D721Med (cell line): ENCODE measurements at places on chromosomes 1 and 21.

GRCh38 chr1:116405241-116406135, 32.4 kb downstream of the ATP1A1 start:
- no peak for DNase-seq

DNA sequence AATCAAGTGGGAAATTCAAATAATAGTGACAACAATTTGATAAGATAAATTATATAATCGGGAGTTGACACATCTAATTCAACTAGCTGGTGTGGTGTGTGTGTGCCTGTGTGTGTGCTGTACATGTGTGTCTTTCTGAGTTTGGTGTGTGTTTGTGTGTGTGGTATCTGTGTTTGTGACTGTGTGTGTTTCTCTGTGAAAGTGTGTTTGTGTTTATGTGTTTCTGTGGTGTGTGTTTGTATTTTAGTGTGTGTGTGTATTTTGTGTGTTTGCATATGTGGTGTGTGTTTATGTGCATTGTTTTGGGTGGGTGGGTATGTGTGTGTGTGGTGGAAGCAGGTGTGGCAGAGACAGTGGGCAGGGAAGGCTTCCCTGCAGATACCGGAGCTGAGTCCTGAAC, 4.8 kb upstream of the DSCAM start:
- no peak for DNase-seq

GRCh38 chr1:116690849-116691406, 23.4 kb upstream of the IGSF3 start:
- DNase-seq = no peak

DNA sequence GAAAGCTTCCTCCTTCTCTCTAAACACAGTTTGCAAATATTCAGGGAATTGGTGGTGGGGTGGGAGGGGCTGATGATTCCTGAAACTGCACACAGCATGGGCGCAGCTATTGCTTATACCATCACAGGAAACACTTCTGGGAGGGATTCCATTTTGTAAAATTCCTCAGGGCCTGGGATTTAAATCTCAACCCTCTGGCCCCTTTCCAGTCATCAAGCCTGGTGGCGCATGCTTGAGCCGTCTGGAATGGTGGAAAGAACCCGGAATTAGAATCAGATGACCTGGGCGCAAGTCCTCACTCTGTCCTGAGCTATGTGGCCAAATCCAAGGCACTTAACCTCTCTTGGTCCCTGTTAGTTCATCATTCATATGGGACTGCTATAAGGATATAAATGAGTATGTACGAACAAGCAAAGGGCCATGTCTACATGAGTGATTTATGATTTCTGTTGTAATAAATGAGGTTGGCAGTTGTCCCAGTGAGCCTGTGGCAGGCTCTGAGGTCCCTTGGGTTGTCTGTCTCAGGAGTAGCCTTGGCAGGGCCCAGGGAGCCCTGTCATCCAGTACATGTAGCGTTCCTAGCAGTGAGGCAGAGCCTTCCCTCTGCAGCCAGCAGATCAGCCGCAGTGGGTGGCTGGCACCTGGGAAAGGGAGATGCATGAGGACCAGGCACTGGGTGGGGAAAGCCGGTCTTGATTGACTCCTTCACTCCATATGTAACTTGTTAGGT, 72.0 kb downstream of the MAN1C1 start:
- DNase-seq = no peak

DNA sequence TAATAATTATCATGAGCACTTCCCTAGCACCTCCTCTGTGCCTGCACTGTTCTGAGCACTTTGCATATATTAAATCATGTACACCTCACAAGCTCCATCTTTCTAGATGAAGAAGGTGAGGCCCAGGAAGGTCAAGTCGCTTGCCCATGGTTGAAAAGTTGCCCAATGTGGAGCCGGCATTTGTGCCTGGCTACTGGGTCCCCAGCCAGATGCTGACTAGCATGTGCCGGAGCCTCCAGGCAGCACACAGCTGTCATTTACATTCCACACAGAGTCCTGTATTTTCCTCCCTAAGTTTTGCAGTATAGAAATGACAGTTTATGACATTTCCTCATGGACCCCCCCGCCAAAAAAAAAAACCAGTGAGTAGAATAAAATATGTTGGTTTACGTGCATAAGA, 94.3 kb downstream of the BCAR3 start:
- no peak for DNase-seq

- DNase-seq = no peak
Measured at GRCh38 chr1:170340308-170340707, 191.7 kb upstream of the GORAB start.

DNA sequence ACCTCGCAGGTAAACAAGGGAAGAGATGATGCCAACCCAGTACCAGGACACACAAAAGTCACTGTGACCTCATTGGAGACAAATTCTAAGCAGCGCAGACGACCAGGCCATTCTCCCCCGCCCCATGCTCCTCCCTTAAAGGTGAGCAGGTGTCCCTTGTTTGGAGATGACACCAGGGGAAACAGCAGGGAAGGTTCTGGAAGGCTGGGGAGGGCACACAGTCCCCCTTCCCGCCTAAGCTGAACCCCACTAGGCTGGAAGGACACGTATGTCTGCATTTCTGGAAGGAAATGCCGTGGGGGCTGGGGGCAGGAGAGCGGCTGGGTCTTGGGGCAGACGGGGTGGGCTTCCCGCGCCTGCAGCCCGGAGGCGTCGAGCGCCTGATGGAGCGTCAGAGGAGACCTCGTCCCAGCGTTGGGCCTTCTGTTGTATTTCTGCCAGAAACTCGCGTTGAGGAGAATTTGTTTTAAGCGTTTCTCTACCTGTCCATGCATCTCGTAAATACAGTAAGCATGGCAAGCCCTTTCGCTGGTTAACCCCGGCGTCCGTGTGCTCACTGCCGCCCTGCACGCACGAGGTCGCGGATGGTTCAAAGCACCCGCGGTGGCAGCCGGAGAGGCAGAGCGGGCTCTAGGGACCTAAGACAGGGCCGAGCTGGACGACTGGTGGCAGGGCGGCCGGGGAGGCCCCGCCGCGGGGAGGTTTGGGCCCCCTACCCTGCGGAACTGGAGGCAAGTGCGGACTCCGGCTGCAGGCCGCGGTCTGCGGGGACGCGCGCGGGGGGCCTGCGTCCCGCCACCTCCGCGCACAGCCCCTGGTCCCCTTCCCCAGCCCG, 1.2 kb upstream of the LHX4 start:
- DNase-seq = no peak

DNA sequence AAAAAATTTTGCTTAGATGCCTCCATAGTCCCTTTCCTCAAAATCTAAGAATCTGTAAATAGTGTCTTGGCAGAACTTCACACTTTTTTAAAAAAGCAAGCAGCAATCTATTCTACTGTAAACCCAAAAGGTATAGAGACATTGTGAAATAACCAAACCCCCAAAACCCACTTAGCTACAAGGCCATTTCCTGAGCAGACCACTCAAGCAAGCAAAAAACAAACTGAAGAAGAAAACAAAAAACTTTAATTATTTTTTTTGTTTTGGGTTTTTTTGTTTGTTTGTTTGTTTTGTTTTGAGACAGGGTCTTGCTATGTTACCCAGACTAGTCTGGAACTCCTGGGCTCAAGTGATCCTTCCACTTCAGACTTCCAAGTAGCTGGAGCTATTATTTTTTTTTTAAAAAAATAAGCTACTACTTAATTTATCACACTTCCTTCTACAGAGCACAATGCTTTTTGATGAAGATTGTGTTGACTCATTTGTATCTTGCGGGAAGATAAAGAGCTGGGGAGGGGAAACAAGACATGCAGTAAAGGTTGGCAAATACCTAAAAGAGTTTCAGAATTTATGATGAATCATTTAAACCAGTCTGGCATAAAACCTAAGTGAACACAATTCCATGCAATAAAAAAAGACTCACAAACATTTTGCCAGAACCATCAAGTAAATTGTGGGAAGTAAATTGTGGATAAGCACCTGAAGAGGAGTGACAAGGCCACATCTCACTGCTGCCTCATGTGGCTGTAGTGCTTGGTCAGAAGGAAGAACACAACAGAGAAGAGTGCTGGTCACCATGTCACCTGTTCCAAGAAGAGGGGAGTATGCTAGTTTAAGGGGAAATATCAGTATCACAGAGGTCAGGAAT, 2.7 kb upstream of the PTPN22 start:
- DNase-seq = no peak

GRCh38 chr1:106768077-106768476, 288.4 kb upstream of the PRMT6 start:
- DNase-seq = no peak

DNA sequence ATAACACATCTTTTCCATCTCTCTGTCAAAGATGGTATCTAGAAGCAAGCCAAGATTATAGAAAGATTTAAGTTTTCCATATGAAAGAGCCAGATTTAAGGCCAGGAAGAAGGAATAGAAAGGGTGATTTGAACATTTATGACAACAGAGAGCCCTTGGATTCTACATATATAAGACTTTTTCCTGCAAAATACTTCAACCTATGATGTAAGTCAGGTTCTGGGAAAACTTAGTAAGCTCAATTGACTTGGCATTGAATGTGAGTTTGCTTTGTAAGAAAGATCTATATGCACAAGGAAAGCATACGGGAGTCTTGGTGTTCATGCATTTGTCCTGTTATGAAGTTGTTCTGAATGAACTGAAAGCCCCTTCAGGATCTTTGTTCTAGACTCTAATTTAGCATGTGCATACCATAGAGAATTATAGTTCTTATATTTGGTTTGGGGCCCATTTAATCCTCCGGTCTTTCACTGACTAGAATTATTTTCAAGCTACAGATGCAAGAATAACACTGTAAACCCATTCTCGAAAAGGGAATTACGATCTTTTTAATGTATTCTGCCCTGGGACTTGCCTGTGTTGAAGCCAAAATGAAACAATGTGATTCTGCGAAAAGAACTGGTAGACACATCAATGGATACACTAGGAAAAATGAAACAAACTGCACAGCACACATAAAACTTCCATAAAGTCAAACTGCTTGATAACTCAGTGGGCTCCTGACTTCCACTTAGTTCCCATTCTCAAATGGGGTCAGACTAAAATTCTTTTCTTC, 152.8 kb downstream of the DISP1 start:
- no peak for DNase-seq

DNA sequence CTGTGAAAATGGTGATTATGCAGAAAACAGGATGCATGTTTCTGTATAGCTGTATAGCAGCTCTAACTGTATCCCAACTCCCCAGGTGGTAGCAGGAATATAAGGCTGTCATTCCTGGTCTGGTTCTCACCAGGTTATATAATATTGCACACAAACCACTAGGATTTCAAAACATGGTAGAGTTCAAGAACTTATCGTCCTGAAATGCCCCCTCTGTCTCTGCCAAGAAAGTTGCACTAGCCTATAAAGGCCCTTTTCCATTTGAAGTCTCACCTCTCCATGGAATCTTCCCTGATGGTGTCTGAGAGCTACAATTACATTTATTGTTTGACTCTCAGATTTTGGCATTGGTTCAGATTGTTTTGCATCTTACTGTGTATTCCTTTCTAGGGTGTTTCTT, 184.9 kb upstream of the FAM78B start:
- DNase-seq = no peak

GRCh38 chr1:181142096-181142958, 53.8 kb downstream of the IER5 start:
- DNase-seq = peak; percentile 89

DNA sequence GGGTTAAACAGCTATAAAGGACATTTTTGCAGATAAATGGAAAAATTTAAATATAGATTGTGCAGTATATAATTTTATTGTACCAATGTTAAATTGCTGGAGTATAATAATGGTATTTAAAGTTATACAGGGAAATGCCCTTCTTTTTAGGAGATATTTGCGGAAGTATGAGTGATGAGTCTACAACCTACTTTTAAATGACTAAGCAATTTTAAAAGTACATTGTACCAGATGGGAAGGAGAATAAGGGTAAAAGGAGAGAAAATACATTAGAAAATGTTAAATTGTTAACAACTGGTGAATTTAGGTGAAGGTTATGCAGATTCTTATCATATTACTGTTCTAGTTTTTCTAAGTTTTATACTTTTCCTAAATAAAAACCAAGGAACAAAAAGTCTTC, 91.8 kb downstream of the ZZZ3 start:
- DNase-seq = no peak

GRCh38 chr1:33132549-33132948, 49.3 kb downstream of the TRIM62 start:
- no peak for DNase-seq

GRCh38 chr1:232878086-232878485, 72.3 kb upstream of the NTPCR start:
- no peak for DNase-seq

- DNase-seq = no peak
Measured at GRCh38 chr1:159983681-159984080, 29.6 kb upstream of the SLAMF9 start.

DNA sequence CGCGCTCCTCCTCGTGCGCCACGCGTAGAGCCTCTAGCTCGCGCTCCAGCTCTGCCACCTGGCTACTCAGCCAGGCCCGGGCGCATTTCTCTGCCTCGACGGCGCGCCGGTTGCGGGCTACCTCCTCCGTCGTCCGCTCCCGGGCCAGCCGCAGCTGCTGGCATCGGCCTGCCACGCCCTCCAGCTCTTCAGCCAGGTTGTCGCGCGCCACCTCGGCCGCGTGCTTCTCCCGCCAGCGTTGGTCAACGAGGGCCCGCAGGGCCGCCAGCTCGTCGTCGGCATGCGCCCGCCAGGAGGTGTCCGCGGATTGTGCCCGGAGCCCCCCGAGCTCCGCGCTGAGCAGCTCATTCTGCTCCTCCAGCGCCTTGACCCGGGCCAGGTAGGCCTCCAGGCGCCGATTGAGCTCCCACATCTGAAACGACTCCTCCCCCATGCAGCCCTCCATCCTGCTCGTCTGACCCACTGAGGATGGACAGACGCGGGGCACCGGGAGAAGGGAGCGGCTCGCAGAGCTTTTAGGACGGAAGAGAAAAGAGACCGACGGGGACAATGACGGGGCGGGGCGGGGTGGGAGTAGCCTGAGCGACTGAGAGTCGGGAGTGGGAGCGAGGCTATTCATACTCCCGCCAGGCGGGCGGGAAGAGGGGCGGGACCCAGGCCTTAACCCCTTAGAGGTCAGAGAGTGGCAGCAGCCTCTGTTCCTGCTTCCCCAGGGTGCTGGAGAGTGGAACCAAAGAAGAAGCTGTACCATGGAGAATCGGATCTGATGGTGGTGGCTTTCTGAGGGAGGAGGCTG, at the start of gene NES:
Gene NES (minus strand): TSS at position 588 of the 796 bp plus-strand sequence. CDS start 143 bp downstream, at position 445.
- no peak for DNase-seq

- DNase-seq = no peak
Measured at GRCh38 chr1:18719786-18720451, 89.3 kb downstream of the PAX7 start.

DNA sequence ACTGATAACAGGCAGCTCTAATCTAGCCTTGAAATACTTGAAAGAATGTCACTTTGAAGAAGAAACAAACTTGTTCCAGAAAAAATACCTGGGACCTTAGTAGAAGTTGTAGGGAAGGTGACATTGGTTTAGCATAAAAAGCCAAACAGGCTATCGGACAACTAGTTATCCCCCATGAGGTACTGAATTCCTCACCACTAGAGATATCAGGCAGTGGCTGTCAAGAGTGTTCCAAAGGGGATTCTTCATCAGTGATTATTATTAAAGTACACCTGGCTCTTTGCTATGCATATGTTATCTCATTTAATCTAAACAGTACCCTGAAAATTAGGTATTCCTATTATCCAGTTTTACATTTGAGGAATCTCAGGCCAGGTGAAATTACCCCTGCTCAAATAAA, 13.1 kb upstream of the HMGN2 start:
- no peak for DNase-seq

GRCh38 chr1:113226148-113226547, 153.2 kb downstream of the LRIG2 start:
- DNase-seq = no peak

- DNase-seq = no peak
Measured at GRCh38 chr21:38968887-38969543, 163.3 kb downstream of the ETS2 start.
